ENCODE measurements at places on chromosomes 3 and 15.

DNA sequence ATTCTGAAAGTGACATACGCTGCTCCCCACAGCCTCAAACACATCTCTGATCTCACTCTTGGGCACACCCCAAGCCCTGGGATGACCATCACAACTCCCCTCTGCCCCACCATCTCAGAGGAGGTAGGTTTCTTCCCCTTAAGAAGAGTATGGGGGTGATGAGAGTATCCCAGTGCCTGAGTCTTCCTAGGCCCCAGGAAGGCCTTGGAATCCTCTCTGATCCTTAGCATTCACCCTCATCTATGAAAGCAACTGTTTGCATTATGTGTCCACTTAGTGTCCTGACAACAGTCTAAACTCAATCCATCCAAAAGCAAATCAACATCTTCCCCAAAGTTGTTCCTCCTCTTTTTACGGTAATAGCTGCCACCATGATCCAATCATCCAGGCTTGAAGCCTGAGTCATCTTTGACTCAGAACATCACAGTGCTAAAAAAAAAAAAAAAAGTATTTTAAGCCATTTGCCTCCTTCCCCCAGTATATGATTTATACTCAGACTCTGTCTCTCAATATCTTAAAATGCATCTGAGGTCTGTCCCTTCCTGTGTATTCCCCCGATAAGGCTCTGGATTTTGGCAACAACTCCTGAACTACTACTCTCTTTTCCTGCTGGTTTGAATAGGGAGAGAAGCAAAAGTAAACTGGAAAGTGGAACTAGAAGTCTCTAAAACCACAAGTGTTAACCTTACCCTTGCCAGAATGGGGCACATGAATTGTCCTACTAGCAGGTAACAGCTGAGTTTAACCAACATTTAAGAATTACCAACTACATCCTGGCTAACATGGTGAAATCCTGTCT is 22.5 kb downstream of the POPDC2 start:
- no peak for DNase-seq

GRCh38 chr15:71304681-71305080 is 189.4 kb downstream of the THSD4 start:
- DNase-seq = no peak

DNA sequence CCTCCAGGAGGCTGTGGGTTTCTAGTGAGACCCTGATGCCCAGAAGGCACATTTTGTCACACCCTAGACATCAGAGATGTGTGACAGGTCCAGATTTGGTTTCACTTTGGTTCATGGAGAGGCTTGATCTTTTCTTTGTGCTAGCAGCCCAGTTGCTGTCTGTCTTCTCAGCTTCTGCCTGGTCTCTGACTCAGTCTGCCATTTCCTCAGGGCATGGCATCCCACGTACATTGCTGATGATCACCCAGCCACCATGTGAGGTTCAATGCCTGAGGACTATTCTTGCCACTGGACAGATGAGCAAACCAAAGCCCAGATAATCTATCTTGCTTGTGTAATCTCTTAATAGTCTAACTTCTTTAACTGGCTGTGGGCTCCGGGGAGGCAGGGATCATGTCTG is 144.9 kb upstream of the MRPS22 start:
- no peak for DNase-seq

DNA sequence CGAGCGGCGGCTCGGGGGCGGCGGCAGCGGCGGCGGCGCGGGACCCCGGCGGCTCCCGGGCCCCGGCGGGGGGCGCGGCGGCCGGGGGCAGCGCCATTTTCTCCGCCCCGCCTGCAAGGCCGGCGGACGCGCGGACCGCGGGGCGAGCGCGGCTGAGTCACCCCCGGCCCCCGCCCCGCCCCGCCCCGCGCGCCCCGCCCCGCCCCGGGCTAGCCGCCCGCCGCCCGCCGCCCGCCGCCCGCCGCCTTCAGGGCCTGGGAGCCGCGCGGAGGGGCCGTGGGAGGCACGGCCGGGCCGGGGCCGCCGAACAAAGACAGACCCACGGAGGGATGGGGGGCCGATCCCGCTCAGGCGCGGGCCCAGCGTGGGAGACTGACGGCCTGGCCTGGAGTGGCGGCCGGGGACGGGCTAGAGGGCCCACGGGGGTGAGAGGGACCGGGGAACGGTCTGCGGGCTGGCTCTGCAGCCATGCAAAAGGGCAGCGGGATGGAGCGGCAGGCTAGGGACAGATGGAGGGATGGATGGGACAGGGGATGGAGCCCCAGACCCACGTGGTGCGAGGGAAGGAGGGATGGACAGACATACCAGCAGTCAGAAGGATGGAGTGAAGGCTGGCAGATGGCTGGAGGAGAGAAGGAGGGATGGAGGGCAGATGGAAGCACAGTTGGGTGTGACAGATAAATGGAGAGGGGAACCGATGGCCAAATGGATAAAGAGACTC is at the start of gene EIF4E3:
TSS of gene EIF4E3 (minus strand) at position 132 of the 721 bp plus-strand sequence. CDS start at position 97, 35 bp downstream.
- DNase-seq = peak; percentile 47

GRCh38 chr3:59517388-59517787 is 467.6 kb upstream of the CFAP20DC start:
- no peak for DNase-seq

GRCh38 chr3:29697989-29698388 is 417.1 kb downstream of the RBMS3 start:
- no peak for DNase-seq

- no peak for DNase-seq
Observed at GRCh38 chr3:130711565-130712324, 34.9 kb downstream of the PIK3R4 start.

DNA sequence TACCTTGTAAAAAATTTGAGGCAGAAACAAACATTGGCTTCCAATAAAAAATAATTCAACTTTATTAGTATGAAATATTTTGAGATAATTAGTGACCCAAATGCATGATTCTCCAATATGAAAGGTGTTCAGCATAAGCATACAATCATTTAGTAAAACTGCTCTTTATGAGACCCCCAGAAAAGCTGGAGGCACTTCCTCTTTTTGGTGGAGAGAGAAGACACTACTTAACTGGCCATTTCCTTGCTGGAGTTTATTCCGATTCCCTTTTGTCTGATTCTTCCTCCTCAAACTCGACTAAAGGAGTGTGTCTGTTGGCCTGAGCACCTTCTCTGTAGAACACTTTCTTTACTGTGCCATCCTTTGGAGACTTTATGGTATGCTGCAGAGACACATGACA is 34.8 kb upstream of the DCUN1D1 start:
- DNase-seq = no peak

- DNase-seq = no peak
Observed at GRCh38 chr3:94225148-94225865, 162.4 kb downstream of the NSUN3 start.

GRCh38 chr3:158267015-158267414 is 157.1 kb downstream of the RSRC1 start:
- no peak for DNase-seq

- DNase-seq = peak; percentile 13
Observed at GRCh38 chr15:94327356-94327936, 96.1 kb downstream of the MCTP2 start.

- DNase-seq = no peak
Observed at GRCh38 chr3:172044833-172045585, 5.6 kb downstream of the FNDC3B start.

DNA sequence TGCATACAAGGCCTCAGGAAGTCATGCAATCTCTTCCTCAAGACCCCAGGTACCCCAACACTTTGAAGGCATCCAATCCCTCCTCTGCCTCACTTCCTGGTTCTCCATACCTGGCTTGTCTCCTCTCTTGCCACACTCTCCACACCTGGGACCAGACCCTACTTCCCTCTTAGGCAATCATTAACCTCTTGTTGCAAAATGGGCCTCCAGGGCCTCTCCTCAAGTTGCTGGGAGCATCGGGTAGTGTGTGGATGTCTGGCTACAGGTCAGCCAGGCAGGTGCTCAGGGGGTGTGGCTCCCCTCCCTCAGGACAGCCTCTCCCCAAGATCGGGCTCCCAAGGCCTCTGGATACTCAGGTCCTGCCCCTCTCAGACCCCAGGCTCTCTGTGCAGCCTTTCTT is 8.6 kb downstream of the PLA2G4E start:
- no peak for DNase-seq

DNA sequence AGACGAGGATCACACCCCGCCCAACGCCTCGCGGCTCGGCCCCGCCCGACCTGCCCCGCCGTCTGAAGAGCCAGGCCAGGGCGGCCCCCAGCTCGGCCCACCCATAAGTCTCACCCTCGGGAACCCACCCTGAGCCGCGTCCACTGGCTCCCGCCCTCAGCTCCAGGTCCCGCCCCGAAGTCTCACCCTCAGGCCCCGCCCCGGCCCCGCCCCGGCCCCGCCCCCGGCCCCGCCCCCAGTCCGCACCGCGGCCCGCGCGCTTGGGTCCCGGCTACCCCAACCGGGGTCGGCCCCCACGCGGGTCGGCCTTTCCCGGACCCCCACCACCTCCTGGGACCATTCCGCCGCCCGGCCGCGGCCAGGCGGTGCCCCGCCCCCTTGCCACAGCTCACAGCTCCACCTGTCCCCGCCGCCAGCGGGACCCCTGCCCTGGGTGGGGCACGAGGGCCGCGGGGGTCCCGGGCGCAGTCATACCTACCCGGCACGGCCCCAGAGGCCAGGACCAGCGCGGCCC is 489 bp downstream of the CSPG5 start:
- peak; percentile 84 for DNase-seq

GRCh38 chr15:73922186-73923151 is 3.8 kb upstream of the LOXL1 start:
- no peak for DNase-seq

DNA sequence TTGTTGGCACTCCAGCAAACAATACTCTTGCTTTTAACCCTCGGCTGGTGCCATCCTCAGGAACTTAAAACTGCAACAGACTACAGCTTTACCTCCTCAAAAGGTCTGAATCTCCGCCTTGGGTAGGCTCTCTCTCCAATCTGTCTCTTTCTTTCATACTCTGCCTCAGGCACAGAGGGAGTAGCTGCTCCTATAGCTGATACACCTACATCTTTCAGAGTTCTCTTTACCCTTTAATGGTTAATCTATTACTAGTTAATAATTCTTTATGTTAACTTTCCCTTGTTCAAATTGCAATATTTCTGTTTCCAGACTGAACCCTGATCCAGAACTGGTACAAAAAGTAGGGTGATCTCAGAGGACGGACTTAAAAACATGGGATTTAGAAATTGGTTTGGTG is 66.2 kb downstream of the MAP4 start:
- DNase-seq = no peak

GRCh38 chr3:100590114-100590839 is 19.1 kb upstream of the ADGRG7 start:
- DNase-seq = no peak

DNA sequence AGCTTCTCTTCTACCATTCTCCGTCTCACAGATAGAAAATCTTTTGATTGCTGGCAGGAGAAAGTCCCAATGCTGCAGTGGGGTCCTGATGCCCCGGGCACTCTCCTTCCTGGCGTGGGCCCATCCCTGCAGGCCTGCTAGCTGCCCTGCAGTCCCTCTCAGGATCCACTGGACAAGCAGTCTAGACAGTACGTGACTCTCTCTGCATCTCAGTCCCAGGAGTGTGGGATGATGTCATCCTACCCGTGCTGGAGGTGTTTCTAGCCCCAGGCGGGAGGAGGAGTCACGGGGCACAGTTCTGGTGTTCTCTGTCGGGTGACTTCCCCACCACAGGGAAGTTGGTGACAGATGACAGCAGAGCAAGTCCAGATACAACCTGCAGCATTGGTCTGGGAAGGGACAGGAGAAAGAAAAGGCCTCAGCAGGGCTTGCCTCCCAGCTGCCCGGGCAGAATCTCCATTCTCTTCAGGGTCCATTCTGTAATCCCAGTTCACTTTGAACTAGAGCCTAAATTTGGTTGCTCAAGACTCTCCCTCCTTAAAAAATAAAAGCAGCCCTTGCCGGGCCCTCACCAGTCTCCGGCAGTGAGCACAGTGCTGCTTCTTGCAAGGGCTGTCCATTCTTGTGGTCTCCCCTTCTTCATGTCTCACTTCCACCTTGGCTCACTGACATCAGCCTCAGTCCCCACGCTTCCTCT is 30.6 kb downstream of the SLC28A1 start:
- DNase-seq = peak; percentile 61

GRCh38 chr3:172799246-172799645 is 48.7 kb downstream of the ECT2 start:
- no peak for DNase-seq

GRCh38 chr15:43376017-43376705 is 5.3 kb downstream of the TUBGCP4 start:
- peak; percentile 26 for DNase-seq

DNA sequence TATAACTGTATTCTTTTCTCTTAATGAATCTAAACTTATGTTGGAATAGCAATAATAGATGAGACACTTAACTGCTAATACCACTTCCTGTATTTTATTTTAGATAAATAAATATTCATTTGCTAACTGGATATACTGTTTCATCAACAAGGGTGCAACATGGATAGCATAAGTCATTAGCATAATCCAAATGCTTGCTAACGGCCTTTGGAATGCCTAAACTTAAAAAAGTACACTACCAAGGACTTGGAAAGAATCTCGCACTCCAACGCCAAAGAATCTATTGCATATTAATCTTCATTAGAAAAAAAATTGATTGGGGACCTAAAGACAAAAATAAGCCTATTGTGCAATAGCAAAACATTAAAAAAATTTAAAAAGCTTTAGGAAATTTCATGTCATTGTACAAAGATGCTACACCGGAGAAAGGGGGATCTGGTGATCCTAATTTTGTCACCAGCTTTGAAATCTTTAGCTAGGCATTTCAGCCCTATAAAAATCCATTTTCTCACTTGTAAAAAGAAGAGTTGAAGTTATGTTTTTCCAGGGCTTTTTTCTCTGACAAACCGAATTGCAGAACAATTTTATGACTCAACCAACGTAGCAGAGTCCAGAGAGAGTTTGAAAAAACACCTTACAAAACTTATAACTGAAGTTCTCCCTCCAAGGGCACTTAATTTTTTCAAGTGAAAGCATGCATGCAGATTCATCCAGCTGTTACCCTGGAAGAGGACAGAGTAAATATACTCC is 4.1 kb downstream of the VGLL3 start:
- no peak for DNase-seq

DNA sequence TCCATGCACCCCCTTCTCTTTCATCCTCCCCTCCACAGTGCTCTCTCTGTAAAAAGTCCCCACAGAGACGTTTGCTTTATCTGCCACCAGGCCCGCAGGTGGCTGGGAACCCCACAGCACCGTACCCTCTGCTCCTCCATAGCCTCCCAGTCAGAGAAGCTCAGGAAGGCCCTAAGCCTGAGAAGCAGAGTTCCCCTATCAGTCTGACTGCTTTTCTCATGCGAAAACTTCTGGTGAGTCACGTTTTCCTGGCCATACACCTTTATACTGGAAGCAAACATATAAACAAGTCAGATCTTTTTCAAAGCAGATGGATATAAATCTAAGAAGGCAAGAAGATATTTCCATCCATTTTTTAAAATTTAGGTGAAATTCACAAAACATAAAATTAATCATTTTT is 51.5 kb upstream of the MEF2A start:
- DNase-seq = no peak

- DNase-seq = no peak
Observed at GRCh38 chr15:99495430-99496301, 70.1 kb upstream of the MEF2A start.

- DNase-seq = peak; percentile 29
Observed at GRCh38 chr3:57756528-57757401, 656 bp downstream of the SLMAP start.

- DNase-seq = no peak
Observed at GRCh38 chr15:99412082-99412481, 153.7 kb upstream of the MEF2A start.

GRCh38 chr3:121324320-121324719 is 221.5 kb downstream of the POLQ start:
- no peak for DNase-seq

GRCh38 chr3:9600597-9600996 is 47.0 kb upstream of the LHFPL4 start:
- DNase-seq = no peak

- no peak for DNase-seq
Observed at GRCh38 chr3:72041511-72041910, 256.6 kb upstream of the PROK2 start.

Data from GM12891 (cell line).